ENCODE measurements at places on chromosomes 12 and 14. TPM values are rescaled to one million over a fixed set of nuclear protein-coding genes. Genes with fewer than 3 reads are reported as not detected.
A peak's percentile ranks its signal among the peaks of the same experiment; 100 is the strongest.

GRCh38 chr12:90905691-90906370 lies 49.1 kb downstream of the CCER1 start:
- peak; percentile 77 for DNase-seq

PTCSC3 gene
- not detected for total RNA-seq

PLEKHG7 gene
- total RNA-seq = not detected

GRCh38 chr12:52181746-52182145 lies 10.1 kb downstream of the KRT80 start:
- no peak for DNase-seq

DNA sequence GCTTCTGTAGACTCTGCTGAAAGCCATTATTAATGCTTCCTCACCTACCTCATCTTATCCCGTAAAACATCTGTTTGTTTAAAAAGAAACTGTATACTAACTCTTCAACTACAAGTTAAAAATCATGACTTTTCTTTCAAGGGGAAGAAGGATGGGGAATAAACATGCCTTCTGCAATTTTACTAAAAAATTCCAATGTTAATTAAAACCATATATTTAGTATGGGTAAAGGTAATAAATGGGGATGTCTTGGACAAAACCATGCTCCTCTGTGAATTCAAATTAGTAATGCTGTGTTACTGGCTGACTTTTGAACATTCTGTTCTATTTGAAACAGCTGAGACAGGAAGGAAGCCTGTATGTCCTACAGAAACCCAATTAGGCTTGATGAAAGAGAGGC lies 311.1 kb upstream of the DIO2 start:
- no peak for DNase-seq

GRCh38 chr12:96190413-96191108 lies 3.6 kb upstream of the ELK3 start:
- peak; percentile 71 for DNase-seq

DNA sequence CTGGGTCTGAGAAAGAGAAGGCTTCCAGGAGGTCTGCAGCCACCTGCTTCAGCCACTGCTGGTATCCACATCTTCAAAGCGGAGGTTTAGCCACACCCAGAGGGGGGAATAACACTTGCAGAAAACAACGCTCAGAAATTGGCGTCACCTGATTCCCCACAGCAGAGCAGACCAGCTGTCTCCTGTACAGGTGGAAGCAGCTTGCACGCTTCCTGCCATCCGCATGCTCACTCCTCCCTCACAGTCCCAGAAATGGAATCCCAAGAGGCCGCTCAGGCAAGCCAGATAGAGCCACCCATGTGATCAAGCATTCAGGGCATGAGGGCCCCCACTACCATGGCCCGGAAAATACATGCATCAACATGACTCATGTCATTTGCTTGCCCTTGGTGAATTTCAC lies 112.2 kb upstream of the DIO3 start:
- DNase-seq = no peak

- no peak for DNase-seq
Observed at GRCh38 chr12:108047071-108047550, 82.0 kb upstream of the WSCD2 start.

KNTC1 gene
- total RNA-seq = 12.7 TPM

SYNDIG1L gene
- total RNA-seq = not detected

ARID4A gene
- total RNA-seq = 11.1 TPM

DNA sequence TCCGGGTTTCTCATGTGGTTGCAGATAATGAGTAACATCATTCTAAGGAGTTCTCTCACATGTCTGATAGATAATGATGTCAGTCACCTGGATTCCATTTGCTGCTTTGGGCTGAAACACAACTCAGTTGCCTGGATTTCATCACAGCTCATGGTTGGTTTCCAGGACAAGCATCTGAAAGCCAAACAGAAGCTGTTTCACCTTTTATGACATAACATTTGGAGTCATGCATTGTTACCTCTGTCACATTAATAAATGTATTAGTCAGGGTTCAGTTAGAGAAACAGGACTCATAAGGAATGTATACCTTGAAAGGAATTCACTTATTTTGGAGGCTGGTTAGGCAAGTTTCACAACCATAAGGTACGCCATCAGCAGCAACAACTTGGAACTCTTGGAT lies 251.9 kb upstream of the ATXN7L3B start:
- DNase-seq = peak; percentile 72
